Fibroblast of skin of right biceps (primary cell): ENCODE measurements at places on chromosomes 2 and 18.

- DNase-seq: no peak
Measured at GRCh38 chr2:11017921-11018320, 106.2 kb downstream of the KCNF1 start.

GRCh38 chr2:127197475-127198385 lies 22.4 kb downstream of the CYP27C1 start:
- peak; percentile 64 for DNase-seq

GRCh38 chr2:171545086-171545485 lies 22.8 kb downstream of the CYBRD1 start:
- no peak for DNase-seq

DNA sequence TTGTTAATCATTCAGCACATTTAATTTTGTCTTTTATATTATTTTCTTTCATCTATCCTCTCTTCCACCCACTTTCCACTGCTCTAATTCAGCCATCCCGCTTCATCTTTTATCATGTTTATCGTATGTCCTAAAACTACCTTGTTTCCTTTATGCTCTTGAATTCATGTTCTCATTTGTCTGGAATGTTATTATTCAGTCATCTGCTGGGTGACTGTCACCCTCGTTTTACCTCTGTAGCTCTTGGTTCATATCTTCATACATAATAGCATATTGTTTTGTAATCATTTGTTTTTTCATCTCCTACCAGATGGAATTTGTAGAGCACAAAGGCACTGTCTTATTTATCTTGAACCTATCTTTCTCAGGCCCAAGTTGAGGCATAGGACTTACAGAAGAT lies 37.0 kb downstream of the SMCHD1 start:
- no peak for DNase-seq

DNA sequence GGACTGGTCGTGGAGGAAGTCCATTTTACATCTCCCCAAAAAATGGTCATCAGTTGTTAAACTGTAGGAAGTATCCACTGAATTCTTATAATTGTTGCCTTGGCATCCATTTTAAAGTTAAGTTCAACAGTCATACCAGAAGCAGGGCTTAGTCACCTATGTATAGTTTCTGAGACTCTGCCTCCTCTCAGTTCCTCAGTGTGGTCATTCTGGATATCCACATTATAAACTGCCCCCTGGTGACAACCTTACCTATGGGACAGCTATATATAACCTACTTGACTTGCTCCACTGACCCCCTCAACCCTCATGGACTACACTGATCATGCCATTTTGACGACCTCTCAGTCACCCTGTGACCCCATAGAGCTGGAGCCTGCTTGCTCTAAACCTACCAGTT lies 617.0 kb downstream of the LRP1B start:
- DNase-seq: no peak

GRCh38 chr18:50395093-50395492 lies 20.2 kb downstream of the SKA1 start:
- no peak for DNase-seq

DNA sequence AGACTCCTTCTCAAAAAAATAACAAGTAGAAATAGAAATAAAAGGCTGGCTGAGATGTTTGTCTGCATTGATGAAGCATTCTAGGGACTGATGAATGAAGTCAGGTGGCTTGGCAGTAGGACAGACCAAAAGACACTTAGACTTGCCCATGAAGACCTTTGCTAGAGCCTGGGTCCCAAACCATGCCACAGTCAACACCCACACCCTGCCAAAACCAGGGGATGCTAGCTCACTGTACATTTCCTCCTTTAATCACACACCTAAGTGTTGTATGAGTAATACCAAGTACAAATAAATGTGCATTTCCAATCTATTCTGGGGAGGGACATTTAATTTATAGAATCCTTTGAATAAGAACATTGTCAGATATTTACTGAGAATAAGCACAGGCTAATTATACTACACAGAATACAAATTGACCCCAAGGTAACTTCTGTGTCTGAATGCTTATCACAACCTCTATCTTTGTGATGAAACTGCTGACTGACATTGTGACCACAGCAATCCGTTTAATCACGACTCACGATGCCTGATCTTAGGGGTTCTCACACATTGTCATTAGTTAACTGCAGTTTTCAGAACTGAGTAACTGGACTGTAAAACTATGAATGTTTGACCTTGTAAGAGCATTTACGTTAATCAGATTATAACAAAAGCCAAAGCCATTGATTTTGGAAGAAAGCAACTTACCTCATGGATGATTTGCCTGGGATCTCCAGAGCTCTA lies 10.5 kb upstream of the NOL10 start:
- peak; percentile 22 for DNase-seq

DNA sequence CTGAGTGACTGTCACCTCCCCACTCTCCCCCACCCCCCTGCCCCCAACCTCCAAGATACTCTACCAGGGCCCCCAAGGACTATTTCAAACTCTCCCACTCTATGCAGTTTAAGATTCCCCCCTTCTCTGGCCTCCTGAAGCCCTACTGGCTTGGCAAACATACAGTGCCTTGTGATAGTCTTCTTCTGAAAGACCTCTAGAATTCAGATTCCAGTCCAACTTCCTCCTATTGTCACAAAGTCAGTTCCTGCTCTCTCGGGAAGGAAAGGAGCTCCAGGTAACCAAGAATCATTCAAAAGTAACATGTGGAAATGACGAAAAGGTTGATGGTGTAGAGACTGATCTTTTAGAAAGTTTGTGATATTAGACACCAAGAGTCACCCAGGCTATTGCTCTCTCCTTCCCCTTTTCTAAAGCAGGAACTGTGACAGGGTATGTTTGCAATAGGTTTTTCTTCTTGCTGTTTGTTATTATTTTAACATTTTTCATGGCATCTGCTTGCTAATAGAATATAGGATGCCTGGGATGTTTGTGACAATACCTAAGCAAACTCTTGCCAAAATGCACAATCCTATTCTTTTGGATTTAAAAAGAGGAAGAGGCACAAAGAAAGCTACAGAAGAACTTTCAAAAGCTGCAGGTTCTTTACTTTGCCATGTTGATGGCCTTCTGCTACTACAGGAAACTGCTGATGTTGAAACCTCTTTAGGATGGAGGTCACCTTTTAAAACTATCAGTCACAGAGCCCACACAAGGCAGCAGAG lies 93.5 kb upstream of the MGAT4A start:
- no peak for DNase-seq

DNA sequence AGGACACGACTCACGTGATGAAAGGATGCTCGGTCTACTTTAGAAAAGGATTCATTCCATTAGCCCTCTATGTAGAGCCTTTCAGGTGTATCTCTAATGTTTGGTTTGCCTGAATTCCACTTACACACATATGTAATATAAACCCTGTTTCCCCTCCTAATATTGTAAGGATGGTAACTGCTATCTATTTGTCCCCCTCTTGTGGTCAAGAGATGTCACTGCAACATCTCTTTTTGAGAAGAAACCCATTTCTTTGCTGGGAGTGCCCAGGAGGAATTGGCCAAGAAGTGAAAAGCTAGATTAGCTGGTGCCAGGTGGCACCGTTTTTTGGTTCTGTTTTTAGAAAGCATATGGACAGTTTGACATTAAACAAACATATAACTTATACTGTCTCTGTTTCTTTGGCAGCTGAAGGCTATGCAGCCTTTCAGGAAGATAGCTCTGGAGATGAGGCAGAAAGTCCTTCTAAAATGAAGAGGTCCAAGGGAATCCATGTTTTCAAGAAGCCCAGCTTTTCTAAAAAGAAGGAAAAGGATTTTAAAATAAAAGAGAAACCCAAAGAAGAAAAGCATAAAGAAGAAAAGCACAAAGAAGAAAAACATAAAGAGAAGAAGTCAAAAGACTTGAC lies 41.2 kb downstream of the RALBP1 start:
- DNase-seq: peak; percentile 55

GRCh38 chr2:86336675-86337243 lies 667 bp downstream of the REEP1 start:
- DNase-seq: no peak

GRCh38 chr2:120552800-120553481 lies 182.7 kb upstream of the GLI2 start:
- peak; percentile 57 for DNase-seq

DNA sequence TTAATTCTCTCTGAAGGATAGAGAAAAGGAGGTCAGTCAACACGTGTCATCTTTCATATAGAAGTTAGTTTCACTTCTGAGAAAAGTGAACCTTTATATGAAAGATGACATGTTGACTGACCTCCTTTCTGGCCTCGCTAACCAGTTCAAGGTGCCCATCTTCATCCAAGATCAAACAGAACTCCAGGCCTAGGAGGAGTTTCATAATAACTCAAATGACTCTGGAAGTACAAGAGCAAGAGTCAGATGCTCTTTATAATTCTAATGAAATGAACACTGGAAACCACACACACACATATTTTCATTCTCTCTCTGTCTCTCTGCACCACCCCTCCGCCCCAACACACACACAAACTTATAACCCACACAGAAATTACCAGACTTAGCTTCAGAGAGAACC lies 16.3 kb downstream of the ANKRD44 start:
- DNase-seq: peak; percentile 5

DNA sequence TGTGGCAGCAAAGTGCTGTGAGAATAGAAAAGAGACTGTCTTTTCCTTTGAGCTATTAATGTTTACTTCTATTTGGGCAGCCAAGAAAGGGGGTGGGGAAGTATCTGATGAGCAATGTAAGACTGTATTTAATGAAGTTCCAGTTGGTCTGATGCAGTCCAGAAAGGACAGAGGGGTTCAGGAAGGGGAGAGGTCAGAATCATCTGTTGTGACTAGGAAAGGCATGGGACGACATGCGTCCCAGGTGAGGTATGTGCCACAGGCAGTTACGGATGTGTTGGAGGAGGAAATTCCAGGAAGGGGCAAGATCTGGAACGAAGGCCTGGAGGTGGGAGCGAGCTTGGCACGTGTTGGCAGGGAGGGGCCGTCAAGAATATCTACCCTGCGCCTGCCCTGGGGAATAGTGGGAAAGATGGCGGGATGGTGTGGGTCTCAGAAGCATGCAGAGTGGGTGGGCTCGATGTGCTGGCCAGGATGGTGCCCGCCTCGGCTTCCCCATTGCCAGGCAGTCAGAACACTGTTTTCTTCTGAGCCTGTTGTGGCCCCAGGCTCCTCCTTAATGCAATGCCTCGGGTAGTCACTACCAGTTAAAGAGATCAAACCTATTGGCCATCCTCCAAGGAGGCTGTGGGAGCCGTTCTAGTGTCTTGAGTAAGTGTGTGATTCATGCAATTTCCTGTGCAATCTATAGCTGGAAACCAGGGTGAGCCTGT lies 57.8 kb upstream of the TXNDC2 start:
- peak; percentile 99 for DNase-seq

- DNase-seq: no peak
Measured at GRCh38 chr2:144249035-144249637, 270.8 kb downstream of the ZEB2 start.

DNA sequence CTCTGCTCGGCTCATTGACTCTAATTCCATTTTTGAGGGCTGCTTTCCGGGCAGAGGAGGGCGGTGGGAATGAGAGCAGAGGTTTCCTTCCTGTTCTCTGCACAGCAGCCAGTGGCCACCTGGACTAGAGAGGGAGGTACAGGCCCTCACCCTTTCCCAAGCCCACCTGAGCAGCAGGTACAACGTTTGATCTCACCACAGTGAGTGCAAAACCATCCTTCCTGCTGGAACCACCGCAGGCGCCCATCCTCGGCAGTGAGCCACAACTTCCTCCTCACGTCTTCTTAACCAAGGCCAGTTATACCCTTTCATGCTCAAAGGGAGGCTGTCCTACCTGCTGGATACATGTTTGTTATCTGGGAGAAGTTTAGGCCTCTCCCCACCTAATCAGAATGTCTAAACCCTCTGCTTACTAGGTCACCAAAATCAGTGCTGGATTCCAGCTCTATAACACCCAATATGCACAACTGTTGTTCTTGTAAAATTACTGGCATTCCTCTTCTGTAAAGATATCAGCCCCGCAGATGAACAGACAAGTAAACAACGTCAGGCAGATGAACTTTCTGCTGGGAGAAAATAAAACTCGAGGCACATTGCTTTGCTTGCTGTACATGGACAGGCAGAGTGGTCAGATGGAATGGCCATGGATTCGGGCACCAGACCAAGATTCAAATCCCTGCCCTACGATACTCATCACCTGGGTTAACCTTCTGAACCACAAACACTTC lies 191.4 kb downstream of the SH3RF3 start:
- no peak for DNase-seq

DNA sequence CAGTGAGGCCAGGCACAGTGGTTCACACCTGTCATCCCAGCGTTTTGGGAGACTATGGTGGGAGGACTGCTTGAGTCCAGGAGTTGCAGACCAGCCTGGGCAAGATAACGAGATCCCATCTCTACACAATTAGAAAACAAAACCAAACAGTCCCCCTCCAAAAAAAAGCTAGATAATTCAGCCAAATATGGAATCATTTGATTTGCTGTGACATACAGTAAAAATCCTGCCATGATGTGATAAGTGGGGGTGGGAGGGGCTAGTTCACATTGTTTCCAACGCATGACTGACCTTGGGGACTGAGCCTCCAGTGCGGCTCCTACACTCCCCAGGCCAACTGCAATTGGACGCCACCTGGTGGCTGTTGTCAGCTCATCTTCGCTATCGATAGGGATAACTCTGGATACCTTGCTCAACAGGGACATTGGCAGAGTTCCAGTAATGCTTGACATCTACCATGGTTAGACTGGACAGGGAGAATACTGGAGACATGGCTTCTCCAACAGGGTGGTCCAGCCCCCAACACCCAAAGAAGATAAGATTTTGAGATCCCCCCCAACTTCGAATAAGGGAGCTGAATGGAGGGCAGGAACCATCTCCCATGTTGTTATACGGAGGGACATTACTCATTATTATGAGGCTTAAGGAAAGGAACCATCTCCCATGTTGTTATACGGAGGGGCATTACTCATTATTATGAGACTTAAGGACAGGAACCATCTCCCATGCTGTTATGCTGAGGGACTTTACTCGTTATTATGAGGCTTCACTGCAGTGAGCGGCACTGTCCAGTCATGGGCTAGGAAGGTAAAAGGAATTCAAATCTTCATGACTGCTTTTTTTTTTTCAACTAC lies 135.9 kb downstream of the TGIF1 start:
- peak; percentile 79 for DNase-seq

- DNase-seq: no peak
Measured at GRCh38 chr18:58953627-58954026, 89.0 kb downstream of the ZNF532 start.

GRCh38 chr2:132547090-132547687 lies 122.8 kb downstream of the LYPD1 start:
- DNase-seq: peak; percentile 77

- no peak for DNase-seq
Measured at GRCh38 chr2:39706312-39706711, 40.6 kb downstream of the TMEM178A start.

DNA sequence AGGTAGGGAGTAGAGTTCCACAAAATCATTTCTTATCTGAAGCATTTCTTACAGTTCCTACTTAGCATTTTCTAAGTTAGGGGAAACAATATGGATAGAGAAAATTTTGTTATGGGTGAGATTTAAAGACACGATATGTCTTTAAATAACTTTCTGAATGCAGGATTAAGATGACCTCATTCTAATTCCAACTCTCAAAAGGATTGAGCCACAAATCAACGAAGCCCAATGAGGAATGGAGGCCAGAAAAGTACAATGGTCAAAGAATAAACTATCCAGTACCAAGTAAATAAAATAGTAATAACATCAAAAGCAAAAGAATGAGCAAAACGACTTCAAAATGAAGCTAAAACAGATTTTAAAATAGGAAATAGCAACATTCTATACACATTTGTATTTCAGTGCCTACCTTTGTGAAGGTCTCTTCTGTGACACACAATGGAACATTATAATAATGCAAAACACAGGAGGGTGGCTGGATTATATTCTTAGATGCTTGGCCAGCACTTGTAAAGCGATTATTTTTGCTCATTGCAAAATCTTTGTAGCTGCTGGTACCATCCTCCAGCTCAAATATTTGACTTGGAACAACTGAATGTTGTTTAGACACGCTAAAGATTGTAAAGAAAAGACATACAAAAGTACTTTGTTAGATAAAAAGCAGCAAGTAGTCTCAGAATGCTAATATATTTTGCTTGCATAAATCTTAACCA lies 33.8 kb downstream of the HNRNPLL start:
- DNase-seq: no peak
